ENCODE measurements at places on chromosomes 5 and 9.

- no peak for DNase-seq
Observed at GRCh38 chr5:125455041-125455440, 708.6 kb upstream of the ZNF608 start.

- DNase-seq, result no peak
Observed at GRCh38 chr5:115456056-115456455, 88.5 kb downstream of the FEM1C start.

DNA sequence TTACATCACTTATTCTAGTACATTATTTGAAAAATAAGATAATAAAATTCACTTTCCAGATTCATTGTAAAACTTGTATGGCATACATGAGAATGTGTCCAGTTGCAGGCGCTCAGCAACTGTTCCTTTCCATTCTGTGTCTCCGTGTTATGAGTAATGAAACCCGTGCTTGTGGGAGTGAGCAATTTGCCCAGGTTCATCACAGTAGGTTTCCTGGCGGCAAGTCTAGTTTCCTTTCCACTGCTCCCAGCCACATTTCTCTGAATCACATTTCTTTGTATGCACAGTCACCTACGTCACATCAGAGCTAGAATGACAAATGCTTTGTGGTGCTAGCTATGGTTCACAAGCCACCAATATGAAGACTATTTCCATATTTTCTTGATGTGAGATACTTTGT is 39.9 kb downstream of the MOCS2 start:
- peak; percentile 29 for DNase-seq

DNA sequence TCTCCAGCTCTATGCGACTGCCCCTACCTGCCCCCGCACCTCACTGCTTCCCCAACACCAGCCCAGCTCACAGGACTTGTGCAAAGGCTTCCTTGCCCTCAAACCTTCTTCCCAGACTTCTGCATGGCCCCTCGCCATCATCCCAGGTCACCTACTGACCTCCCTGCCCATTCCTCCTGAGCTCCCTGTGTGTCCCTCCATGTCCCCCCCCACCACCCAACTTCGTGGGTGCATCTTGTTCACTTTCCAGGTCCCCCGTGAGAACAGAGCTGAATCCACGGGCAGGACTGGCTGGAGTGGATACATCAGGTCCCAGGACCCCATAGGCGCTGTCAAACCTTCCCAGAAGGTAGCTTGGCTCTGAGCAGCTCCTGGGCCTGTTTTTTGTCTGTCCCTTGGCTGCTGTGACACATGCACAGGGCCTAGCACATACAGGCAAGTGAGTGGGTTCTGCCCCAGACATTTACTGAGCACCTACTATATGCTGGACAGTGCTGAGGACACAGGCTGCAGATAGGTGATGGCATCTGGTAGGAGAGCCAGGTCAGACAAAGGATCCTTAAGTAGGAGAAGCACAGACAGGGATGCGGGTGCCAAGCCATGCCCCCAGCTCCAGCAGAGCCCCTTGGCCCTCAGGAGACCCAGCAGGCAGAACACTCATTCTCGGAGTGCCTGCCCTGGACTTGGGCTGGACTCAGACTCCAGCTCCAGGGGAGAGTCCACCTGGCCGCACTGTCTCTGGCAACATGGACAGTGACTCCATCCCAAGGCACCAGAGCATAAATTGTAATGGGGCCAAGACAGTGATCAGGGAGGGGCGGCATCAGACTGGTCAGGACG is 15.0 kb downstream of the NINJ1 start:
- peak; percentile 61 for DNase-seq

- DNase-seq, result peak; percentile 55
Observed at GRCh38 chr9:122904466-122904822, 715 bp downstream of the RC3H2 start.

GRCh38 chr9:136826703-136827582 is 15.3 kb upstream of the AJM1 start:
- peak; percentile 71 for DNase-seq

- DNase-seq, result no peak
Observed at GRCh38 chr5:168796593-168797580, 217.7 kb upstream of the PANK3 start.

DNA sequence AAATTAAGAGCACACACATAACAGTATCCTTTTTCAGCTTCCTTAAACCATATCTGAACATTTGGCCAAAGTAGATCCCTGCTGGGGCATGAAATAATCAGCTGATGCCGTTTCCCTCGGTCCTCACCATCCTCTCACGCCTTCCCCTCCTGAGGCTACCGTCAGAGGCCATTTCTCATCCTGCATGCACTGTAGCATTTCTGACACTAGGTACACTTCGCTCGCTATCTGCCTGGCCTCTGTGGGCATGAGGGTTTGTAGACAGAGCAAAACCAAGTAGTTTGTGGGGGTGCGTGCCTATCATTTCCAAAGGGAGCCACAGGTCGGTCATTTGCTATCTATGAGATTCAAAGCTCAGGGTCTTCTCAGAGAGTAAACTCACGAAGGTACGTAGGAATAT is 131.9 kb downstream of the BOD1 start:
- no peak for DNase-seq

DNA sequence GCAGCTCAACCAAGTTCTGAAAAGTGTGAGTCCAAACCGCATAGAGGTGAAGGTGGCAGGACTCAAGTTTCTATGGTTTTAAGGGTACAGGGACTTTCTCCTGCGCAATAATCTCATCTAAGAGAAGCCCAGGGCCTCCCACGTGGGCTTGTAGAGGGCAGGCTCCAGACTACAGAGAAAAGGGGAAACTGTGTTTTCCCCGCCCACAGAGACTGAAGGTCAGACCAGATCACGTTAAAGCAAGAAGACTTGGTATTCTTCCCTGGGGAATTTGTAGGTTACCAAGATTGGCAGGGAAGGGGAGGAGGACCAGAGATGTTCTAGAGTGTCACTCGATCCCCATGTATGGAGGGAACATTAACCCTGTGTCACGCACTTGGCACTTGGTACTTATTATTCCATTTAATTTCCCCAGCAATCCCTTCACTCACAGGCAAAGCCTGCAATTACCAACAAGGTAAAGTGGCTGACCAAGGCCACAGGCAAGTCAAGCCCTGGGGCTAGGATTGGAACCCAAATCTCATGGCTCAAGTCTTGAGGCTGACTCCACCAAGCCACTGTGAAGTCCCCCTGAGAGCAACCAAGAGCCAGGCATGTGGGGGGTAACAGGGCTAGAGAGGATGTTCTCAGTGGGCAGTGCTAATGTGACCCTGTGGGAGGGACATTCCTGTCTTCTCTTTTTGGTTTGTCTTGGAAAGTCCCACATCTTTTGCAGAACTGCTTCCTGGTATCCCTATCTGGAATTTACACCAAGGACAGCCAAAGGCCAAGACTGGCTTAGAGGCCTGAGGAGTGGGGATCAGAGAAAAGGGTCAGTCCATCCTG is 18.3 kb upstream of the NEK6 start:
- no peak for DNase-seq

- DNase-seq, result no peak
Observed at GRCh38 chr5:35811108-35811741, 45.5 kb upstream of the IL7R start.

- DNase-seq, result peak; percentile 7
Observed at GRCh38 chr9:135448663-135449100, 30.9 kb upstream of the PPP1R26 start.

GRCh38 chr5:926417-927171 is 33.9 kb downstream of the TRIP13 start:
- no peak for DNase-seq

DNA sequence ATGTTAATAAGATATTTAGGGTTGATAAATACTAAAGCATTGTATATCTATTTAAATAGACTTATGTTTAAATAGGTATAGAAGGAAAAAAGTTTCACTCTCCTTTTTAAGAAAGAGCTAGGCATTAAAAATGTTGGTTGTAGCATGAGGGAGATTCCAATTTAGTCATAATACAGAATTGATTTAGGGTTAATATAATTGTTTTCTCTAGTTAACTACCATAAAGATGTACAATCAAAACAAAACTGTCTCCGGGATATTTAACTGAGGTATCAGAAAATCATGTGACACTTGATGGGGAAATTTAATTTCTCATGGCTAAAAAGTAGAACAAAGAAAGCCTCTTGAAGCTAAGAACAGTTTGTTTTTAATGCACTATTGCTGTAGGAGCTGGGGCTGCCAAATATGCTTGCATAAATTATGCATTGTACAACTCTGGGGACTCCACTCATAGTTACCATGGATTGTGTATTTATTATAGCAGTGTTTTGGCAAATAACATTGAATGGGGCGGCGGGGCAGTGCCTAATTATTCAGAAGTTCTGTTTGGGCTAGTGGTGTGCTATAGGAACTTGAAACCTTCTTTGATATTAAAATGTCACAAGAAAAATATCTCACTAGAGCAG is 44.2 kb downstream of the SMC2 start:
- DNase-seq, result no peak

GRCh38 chr9:131860430-131860829 is 120.6 kb upstream of the RAPGEF1 start:
- no peak for DNase-seq

DNA sequence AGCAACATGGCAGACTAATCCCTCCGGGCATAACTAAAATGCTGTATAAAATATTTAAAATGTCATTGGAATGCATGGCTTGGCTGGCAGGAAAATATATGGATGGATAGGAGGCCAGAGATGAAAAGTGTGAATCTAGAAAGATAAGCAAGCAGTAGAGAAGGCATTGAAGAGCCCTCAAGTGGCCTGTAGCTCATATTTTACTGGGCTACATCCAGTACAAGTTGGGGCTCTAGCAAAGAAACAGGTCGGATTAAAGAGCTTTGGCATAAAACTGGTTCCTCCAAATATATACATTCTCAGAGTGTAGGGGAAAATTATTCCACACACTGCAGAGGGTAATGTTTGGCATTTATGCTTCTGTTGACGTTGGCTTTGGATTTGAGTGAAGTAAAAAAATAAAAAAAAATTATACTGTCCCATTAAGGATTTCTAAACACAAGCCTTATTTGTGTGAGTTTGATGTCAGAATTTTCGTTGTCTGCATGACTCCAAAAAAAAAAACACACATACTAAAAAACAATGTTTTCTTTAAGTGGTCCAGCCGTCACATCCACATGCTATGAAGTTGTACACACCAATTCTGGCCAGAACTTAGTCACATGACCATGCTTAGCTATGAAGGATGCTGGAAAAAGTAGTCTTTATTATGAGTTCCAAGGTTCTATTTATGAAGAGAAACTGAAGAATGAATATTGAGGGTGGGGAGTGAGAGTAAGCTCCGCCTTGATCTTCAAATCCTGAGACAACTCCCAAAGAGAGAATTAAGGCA is 147.0 kb downstream of the TLE1 start:
- DNase-seq, result no peak

DNA sequence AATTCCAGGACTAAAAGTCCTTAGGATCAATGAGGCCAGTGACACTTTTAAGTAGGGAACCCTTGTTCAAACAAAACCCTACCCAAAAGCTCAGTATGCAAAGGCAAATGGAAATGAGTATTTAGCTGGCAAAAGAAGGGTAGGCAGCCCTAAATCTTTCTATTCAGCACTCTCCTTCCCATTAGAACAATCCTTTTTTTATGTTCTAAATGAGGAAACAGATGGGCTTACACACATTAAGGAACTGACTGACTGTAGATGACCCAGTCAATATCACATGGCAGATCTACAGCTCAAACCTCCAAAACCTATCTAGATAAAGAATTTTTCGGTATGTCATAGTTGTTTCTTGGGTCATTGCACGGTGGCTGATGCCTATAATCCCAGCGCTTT is 7.2 kb downstream of the CSNK1A1 start:
- DNase-seq, result no peak

DNA sequence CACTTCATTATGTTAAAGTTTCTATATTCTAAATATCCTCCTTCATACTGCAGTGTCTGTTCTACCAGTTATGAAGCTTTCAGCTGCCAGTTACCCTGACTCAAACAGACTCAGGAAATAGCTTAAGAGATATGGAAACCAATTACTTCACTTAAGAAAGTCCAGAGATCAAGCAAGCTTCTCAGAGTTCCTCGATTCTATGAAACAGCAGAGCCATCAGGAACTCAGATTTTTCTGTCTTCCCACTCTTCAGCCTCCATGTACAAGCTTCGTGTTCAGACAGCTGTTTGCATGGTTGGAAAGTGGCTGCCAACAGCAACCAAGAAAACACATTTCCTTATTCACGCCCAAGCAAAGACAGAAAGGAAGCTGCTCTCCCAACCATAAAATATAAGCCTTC is 216.1 kb downstream of the ACTL7B start:
- no peak for DNase-seq
